ENCODE measurements at places on chromosomes 16 and 17. TPM values are rescaled to one million over a fixed set of nuclear protein-coding genes. Genes with fewer than 3 reads are reported as not detected.

- H3K36me3 ChIP-seq = no peaks in the 10 kb centered on the region
- DNase-seq = no peak
- no peak overlapping the region for H3K4me3 ChIP-seq
- H3K27me3 ChIP-seq = no peaks in the 10 kb centered on the region
These were observed 3.2 kb downstream of the ANKRD13B start for GRCh38 chr17:29595943-29596774.

The PGAP3 gene
- 24.5 TPM for total RNA-seq

DNA sequence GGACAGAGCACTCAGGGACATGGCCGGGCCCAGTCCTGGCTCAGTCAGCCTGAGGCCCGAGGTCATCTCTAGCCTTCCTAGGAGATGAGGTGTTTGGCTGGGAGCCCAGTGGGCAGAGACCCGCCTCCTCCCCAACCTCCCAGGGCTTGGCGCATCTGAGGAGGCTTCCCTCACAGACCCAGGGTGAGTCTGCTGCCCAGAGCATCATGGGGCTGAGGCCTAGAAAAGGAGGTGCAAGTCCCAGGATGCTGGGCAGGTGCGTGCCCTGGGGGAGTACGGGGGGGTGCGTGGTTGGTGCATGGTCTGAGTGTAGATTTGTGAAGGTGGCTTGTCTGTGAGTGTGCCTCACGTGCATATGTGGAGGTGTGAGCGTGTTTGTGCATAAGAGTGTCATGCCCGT lies 4.7 kb downstream of the PDE6G start:
- DNase-seq = no peak
- no peak overlapping the region for H3K4me3 ChIP-seq
- H3K4me1 ChIP-seq = no peaks in the 10 kb centered on the region
- no peaks in the 10 kb centered on the region for H3K36me3 ChIP-seq
- no peak overlapping the region for H3K27ac ChIP-seq
- H3K27me3 ChIP-seq = peaks cover 35% of the 10 kb centered on the region

The SPN gene
- total RNA-seq = 70.7 TPM

The CCL7 gene
- not detected for total RNA-seq

GRCh38 chr17:6374271-6374691 lies 60.6 kb downstream of the AIPL1 start:
- DNase-seq = no peak
- H3K4me1 ChIP-seq = no peaks in the 10 kb centered on the region
- H3K36me3 ChIP-seq = no peaks in the 10 kb centered on the region
- no peak overlapping the region for H3K27ac ChIP-seq
- H3K4me3 ChIP-seq = no peak overlapping the region
- peaks cover 17% of the 10 kb centered on the region for H3K27me3 ChIP-seq

The ITGAL gene
- 62.8 TPM for total RNA-seq

- no peak overlapping the region for H3K27ac ChIP-seq
- H3K27me3 ChIP-seq = no peaks in the 10 kb centered on the region
- H3K4me1 ChIP-seq = peaks cover 20% of the 10 kb centered on the region
- DNase-seq = no peak
These were observed 33.5 kb downstream of the ERCC4 start for GRCh38 chr16:13953501-13953900.

- no peaks in the 10 kb centered on the region for H3K27me3 ChIP-seq
- no peaks in the 10 kb centered on the region for H3K4me1 ChIP-seq
- H3K4me3 ChIP-seq = no peak overlapping the region
- H3K36me3 ChIP-seq = peaks cover 80% of the 10 kb centered on the region
- no peak overlapping the region for H3K27ac ChIP-seq
These were observed 20.8 kb downstream of the WDR45B start for GRCh38 chr17:82627405-82627804.

- H3K36me3 ChIP-seq = peaks cover 20% of the 10 kb centered on the region
- no peak overlapping the region for H3K4me3 ChIP-seq
- H3K27me3 ChIP-seq = no peaks in the 10 kb centered on the region
- no peak for DNase-seq
- no peak overlapping the region for H3K27ac ChIP-seq
- H3K4me1 ChIP-seq = no peaks in the 10 kb centered on the region
These were observed 75.4 kb downstream of the YPEL2 start for GRCh38 chr17:59406808-59407381.

DNA sequence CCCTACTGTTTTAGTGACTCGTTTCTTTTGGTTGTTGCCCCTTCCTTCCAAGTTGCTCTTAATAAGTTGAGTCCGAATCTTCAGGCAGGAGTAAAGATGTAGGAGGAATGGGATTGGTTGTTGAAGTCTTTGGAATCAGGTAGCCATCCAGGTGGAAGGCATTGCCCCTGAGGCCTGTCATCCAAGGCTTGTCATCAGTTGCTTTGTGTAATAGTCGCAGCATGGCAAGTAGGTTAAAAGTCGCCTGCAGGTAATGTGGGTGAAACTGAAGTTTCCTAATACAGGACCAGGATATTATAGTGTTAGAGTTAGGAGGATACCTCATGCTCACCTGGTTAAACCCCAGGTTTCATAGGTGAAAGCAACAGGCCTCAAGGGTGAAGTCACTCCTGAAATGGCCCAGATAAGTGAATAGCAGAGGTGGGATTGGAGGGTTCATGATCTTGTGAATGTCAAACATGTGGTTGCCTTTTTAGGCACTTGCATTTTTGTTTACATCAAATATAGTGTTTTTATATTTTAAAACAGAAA lies 934 bp downstream of the PCTP start:
- no peak for DNase-seq
- peaks cover 5% of the 10 kb centered on the region for H3K36me3 ChIP-seq
- no peaks in the 10 kb centered on the region for H3K27me3 ChIP-seq
- H3K4me3 ChIP-seq = peak overlapping the region; percentile 85

- H3K36me3 ChIP-seq = peaks cover 13% of the 10 kb centered on the region
- H3K4me1 ChIP-seq = no peaks in the 10 kb centered on the region
- DNase-seq = no peak
- H3K4me3 ChIP-seq = no peak overlapping the region
- no peak overlapping the region for H3K27ac ChIP-seq
- no peaks in the 10 kb centered on the region for H3K27me3 ChIP-seq
These were observed 23.0 kb downstream of the CES1 start for GRCh38 chr16:55809851-55810250.

DNA sequence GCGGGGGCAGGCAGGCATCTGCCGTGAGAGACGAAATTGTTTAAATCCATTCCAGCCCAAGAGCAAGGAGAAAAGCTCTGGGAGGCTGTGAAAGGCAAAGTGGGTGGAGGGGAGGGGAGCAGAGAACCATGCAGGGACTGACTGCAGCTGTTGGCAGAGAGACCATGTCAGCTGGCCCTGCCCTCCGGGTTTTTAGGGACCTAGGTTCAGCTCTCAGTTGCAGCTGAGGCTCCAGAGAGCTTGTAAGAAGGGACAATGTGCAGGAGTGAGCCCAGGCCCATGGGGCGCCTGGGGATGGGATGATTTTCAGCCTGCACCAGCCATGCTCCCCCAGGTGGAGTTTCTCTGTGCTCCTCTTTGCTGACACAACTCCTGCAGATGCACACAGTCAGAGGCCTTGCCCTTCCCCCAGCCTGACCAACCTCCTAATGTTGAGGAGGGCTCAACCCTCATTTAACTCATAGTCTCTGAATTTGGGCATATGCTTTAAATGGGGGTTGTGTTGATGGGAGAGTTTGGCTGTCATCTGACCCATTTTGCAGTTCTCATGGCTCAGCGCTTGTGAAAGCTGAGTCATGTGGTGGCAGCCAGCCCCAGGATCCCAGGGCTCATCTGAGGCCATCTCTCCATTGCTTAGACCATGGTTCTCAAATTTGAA lies 70.9 kb downstream of the PLXDC1 start:
- H3K27me3 ChIP-seq = no peaks in the 10 kb centered on the region
- no peak overlapping the region for H3K4me3 ChIP-seq
- H3K36me3 ChIP-seq = no peaks in the 10 kb centered on the region
- no peak for DNase-seq
- H3K4me1 ChIP-seq = peaks cover 28% of the 10 kb centered on the region

The BIRC5 gene
- 1.1 TPM for total RNA-seq

The OTOP2 gene
- not detected for total RNA-seq

- peaks cover 22% of the 10 kb centered on the region for H3K36me3 ChIP-seq
- peaks cover 44% of the 10 kb centered on the region for H3K4me1 ChIP-seq
- H3K27ac ChIP-seq = no peak overlapping the region
- H3K27me3 ChIP-seq = no peaks in the 10 kb centered on the region
- DNase-seq = peak; percentile 77
- H3K4me3 ChIP-seq = peak overlapping the region; percentile 32
These were observed 6.8 kb downstream of the CBX4 start for GRCh38 chr17:79832218-79833109.
